ENCODE measurements at places on chromosomes 3 and 15.

- DNase-seq: no peak
Measured at GRCh38 chr15:85329561-85330422, 50.6 kb upstream of the AKAP13 start.

GRCh38 chr3:153209596-153209995 is 47.6 kb downstream of the RAP2B start:
- no peak for DNase-seq

DNA sequence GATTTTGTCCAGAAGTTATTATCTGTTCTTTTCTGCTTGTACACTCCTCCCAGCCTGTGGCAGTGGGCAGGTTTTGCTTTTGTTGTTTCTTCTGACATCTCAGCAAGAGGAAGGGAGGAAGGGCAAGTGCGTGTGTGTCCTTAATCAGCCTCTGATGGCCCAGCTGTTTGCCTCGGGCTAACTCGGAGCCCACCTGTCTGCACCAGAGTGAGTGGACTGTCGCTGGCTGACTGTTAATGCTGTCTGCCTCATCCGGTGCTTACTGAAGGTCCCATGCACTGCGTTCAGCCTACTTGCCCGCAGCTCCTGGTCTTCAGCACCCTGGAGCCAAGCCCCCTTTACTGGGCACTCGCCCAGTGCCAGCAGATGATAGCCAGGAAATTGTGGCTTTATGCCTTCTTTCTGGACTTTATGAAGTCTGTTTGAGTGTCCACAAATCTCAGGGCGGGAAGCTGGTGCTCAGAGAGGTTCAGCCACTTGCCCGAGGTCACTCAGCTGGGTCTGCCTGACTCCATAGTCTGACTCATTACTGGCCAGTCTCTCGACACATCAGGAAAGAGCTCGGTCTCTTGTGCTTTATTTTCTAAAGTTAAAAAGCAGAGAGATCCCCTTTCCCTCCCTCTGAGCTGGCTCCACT is 89.5 kb downstream of the CHRNA7 start:
- DNase-seq: no peak

- DNase-seq: no peak
Measured at GRCh38 chr3:57729334-57730045, 26.6 kb upstream of the SLMAP start.

GRCh38 chr15:41798607-41799487 is 24.6 kb downstream of the MAPKBP1 start:
- no peak for DNase-seq

GRCh38 chr3:56800832-56801661 is 702 bp downstream of the ARHGEF3 start:
- DNase-seq: no peak

GRCh38 chr3:68802111-68802870 is 130.1 kb downstream of the TAFA4 start:
- no peak for DNase-seq

DNA sequence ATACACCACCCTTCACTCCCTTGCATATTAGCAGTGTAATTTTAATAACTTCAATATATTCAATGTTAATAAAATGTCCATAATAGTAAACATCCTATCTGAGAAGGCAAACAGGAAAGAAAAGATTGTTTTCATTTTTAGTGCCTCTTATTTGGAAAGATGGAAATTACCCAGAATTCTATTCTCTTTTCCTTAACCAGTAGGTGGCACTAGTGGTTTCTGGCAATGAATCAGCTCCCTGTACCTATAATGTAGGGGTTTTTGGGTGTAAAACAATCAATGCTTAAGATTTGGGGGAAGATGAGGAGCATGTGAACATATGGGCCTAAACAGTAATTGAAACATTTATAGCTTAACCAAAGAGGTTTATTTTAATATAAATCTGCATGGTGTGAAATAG is 5.7 kb upstream of the SEMA6D start:
- DNase-seq: no peak

- no peak for DNase-seq
Measured at GRCh38 chr3:109442531-109442930, 105.2 kb upstream of the DPPA4 start.

DNA sequence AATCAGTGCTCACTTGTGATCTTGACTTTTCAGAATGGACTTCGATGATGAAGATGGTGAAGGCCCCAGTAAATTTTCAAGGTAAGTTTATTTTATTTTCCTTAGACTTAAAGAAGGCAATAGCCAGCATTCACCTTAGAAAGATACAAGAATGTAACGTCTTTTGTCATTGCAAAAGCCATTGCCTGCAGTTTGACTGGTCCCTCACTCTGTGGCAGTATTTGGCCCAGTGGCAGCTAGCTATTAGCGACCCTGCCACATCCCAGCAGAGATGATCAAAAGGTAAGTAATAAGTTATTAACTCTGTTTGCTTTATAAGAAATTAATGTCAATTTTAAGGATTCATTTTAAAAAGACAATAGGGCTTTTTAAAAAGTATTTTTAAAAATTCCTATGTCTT is 53.7 kb downstream of the ARNT2 start:
- DNase-seq: no peak

- DNase-seq: no peak
Measured at GRCh38 chr3:48696601-48697000, 10.9 kb upstream of the NCKIPSD start.

DNA sequence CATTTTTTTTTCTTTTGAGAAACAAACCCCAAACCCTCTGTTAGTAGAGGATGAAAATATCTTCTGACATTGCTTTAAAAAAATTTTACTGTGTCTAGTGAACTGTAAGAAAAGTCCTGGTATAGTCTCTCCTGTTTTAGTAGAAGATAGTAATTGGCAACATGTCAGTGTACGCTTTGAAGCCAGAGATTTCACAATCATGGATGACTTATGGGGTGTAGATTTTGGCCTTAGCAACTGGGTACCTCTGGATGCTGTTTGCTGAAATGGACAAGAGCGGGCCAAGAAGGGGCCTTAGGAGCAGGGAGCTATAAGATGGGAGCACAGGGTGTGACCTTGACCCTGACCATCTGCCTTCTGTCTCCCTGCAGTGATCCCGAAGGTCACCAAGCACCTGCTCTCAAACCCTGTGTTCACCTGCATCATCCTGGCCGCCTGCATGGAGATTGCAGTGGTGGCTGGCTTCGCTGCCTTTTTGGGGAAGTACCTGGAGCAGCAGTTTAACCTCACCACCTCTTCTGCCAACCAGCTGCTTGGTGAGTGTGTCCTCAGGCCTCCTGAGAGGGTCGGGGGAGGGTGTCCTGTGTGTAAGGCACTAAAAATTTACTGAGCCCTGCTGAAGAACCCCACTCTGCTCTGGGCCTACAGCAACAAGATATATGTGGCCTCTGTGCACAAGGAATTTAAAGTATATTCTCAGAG is 266.7 kb downstream of the SLCO3A1 start:
- no peak for DNase-seq
